ENCODE measurements at places on chromosomes 16 and 17.
A peak's percentile ranks its signal among the peaks of the same experiment; 100 is the strongest.

DNA sequence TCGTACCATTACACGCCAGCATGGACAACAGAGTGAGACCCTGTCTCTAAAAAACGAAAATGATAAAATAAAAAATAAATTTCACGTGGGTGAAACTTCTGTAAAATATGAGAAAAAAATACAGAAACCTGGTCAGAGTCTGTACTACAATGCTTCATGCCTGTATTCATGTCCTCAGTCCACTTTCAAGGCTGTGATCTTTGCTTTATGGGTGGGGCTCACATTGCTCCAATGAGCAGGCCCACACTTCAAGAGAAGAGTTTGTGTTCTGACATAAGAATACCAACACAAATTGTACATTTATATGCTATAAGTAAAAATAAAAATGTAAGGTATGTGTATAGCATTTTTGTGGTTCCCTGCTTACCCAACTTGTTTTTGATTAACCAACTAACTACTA is 32.2 kb upstream of the ABCA3 start:
- DNase-seq = peak; percentile 22

DNA sequence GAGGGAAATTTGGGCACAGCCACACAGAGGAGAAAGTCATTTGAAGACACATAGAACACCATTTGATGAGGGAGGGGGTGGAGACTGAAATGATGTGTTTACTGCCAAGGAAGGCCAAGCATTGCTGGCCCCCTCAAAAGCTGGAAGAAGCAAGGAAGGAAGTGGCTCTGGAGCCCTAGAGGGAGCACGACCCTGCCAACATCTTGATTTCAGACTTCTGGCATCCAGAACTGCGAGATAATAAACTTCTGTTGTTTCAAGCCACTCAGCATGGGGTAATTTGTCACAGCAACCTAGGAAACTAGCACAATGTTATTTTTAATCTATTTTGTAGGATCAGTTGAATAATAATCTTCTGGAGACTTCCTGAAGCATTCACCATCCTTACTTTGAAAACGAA is 314.8 kb upstream of the GOT2 start:
- DNase-seq = peak; percentile 73

DNA sequence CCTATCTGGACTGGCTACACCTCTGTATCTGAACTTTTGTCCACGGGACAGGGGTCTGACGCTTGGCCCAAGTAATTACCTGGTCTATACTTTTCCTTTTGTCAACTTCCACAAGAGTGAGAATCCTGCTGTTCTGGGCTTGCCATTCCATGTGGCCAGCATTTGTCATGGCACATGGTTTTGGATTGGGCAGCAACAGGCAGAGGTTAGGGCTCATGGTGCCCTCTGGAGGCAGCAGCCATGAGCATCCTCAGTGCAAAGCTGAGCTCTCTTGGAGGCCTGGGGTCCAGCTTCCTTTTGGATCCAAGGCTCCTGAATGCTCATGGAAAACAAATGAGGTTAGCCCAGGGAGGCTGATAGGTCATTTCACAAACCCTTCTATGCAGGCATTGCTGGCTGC is 7.5 kb upstream of the EDC4 start:
- no peak for DNase-seq

DNA sequence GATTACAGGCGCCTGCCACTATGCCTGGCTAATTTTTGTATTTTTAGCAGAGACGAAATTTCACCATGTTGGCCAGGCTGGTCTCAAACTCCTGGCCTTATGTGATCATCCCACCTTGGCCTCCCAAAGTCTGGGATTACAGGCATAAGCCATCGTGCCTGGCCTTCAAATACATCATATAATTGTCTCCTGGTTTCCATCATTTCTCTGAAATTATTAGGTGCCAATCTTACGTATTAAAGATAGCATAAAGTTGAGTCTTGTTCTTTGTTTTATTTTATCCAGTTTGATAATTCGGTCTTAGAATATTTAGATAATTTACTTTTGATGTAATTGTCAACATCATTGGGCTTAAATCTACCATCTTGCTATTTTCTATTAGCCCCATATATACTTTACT is 32.8 kb upstream of the TMEM92 start:
- no peak for DNase-seq

GRCh38 chr16:11252482-11252931 is 3.5 kb downstream of the SOCS1 start:
- DNase-seq = no peak

- DNase-seq = peak; percentile 23
Measured at GRCh38 chr16:56667581-56668571, at the start of gene MT1G. TSS of gene MT1G (minus strand) at chr16:56668065. CDS start at chr16:56667993, 72 bp downstream.

DNA sequence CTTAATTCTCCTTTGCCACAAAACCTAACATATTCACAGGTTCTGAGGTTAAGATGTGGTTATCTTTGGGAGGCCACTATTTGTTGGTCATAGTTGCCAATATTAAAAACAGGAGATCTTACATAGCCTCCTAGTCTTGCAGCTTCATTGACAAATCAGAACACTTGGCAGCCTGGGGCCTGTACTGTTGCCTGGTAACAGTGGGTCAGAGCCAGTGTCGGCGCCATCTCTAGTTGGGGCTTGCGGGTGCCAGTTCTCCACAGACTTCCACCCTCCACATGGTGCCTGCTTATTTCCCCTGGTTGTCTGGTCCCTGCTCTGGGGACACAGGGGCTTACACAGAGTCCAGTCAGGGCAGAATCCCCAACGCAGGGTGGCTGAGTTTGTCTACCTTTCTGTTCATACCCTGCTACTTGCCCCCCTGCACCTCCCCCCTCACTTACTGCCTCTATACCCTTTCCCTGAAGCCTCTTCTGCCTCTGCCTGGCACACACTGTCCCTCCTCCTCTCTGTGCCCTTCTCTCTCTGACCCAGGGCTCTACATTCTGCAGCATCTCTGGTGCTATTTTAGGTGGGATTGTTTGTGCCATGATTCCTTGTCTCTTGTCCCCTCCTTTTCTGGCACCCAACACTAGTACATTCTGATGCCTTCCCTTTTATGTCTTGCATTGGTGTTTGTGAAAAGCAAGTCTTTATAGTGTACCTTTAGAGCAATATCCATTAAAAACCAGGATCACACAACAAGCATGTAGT is 13.4 kb downstream of the EPN2 start:
- DNase-seq = no peak

- no peak for DNase-seq
Measured at GRCh38 chr17:55763856-55764255, 13.0 kb downstream of the PCTP start.

DNA sequence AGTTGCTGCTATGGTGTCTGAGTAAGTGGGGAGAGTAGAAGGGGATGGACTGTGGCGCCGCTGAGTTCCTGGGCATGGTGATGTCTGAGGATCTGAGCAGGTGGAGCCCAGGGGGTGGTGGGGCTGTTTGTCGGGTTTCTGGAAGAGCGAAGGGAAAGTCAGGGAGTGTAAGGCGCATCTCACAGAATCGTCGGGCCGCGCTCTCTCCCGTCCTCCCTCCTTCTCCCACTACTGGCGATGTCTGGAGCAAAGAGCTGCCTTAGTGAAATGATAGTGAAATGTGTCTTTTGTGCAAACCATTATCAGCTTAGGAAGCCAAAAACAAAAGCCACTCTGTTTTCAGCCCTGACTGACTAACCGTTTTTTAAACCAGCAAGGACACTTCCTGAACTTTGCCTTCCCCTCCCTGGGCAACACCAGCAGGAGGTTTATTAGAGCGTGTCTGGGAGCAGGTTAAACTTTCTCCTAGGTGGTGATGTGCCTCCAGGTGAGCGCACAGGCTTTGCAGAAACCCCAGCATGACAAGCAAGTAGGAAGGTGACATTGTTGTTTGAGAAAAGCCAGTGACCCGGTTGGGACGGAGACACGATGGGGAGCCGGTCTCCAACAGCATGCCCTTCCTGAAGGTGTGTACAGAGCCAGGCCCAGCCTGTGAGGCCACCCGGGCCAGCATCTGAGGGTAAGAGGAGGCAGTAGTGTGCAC is 49.1 kb downstream of the RAB11FIP3 start:
- DNase-seq = no peak

- no peak for DNase-seq
Measured at GRCh38 chr17:32927201-32927723, 691 bp upstream of the TMEM98 start.

DNA sequence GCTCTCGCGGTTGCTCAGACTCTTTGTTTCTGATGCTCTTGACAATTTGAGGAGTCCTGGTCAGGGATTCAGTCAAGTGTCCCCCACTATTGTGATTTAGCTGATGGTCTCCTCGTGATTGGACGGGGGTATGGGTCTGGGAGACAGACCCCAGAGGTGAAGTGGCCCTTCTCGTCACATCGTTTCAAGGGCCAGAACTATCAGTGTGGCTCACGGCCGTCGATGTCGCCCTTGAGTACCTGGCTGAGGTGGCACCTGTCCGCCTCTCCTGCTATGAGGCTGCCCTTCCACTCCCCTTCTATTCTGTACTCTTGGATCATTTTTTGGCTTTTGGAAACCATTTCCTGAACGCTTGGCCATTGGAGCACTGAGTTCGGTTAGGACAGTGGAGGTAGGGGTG is 7.4 kb upstream of the MEAK7 start:
- no peak for DNase-seq

- DNase-seq = no peak
Measured at GRCh38 chr17:61174310-61174709, 225.3 kb upstream of the TBX2 start.

GRCh38 chr17:34249061-34249460 is 6.0 kb upstream of the CCL2 start:
- DNase-seq = no peak

DNA sequence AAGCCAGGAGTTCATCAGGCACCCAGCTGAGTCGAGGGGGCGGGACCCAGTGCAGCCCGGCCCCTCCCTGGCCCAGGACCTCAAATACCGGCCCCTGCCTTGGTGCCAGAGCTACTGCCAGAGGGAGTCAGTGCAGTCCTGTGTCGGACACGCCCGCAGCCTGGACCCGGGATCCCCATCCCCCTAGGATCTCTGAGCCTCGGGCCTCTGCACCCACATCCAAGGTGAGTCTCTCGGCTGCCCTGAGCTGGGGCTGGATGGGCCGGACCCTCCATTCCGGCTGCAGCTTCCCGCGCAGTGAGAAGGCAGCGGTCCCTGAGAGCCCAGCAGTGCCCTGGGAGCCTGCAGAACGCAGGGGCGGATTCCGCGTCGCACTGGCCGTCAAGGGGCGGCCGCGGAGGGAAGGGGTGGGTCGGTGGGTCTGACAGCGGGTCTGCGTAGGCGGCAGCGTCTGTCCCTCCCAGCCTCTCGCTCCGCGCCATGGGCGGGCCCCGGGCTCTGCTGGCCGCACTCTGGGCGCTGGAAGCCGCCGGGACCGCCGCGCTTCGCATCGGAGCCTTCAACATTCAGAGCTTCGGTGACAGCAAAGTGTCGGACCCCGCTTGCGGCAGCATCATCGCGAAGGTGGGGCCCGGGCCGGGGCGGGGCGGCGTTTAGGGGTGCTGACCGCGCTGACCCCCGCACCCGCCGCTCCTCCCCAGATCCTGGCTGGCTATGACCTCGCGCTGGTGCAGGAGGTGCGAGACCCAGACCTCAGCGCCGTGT is at the start of gene DNASE1L2:
DNASE1L2 (plus strand) TSS at position 108 of the 765 bp plus-strand sequence; CDS start at position 481, 373 bp downstream.
- DNase-seq = no peak

DNA sequence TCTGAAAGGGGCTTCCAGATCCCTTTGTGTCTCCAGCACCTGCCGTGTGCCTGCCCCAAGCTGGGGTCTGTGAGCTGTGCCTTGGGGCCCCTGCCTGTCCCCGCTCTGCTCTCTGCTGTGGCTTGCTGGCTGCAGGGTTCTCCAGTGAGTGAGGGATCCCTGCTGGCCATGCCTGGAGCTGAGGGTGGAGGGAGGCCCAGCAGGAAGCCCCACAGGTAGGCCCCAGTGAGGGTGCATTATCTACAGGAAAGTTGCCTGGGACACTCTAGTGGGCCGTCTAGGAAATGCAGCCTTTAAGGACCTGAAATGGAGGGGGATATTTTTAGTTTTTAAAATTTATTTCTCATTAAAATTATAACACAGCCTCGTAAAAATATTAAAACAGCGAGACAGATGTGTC is 50.9 kb downstream of the JPH3 start:
- DNase-seq = no peak

DNA sequence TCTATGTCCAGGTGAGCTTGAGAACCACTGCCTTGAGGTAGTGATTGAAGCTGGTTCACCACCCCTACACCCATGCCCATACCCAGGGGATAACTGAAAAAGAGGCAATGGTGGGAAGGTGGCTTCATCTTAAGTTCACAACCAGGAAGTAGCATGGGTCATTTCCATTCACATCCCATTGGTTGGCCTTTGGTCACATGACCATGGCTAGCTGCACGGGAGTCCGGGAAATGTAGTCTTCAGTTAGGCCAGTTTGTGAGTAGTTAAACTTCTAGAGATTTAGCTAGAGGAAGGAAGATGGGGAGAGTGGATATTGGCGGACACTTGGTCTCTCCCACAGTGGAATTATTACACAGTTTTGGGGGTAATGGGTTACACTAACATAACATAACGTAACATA is 92.9 kb downstream of the RGS9 start:
- DNase-seq = no peak

DNA sequence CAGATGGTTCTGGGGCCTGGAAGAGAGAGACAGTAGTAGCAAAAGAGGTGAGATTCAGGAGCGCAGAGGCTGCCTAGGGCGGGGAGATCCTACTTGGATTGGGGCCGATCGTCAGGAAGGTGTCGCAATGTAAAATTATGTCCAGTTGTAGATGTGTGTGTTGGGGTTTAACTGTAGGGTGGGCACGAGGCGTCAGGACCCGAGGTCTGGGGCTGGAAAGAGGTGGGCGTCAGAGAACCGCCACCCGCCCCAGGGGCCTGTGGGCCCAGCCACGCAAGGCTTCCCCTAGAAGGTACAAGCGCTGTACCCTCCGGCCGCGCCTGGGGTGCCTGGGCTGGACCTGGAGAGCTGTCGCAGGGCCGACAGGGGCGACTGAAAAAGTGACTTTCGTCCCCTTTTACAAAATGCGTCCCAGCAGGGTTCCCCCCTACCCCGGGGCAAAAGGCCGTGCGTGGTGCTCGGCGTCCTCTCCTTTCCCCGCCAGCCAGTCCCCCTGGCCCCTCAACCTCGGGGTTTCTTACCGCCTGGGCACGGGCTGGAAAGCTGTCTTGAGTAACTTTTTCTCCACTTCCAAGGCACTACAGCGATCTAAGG is 2.8 kb downstream of the IRX3 start:
- peak; percentile 30 for DNase-seq

GRCh38 chr16:83768986-83769385 is 38.8 kb upstream of the HSBP1 start:
- no peak for DNase-seq

DNA sequence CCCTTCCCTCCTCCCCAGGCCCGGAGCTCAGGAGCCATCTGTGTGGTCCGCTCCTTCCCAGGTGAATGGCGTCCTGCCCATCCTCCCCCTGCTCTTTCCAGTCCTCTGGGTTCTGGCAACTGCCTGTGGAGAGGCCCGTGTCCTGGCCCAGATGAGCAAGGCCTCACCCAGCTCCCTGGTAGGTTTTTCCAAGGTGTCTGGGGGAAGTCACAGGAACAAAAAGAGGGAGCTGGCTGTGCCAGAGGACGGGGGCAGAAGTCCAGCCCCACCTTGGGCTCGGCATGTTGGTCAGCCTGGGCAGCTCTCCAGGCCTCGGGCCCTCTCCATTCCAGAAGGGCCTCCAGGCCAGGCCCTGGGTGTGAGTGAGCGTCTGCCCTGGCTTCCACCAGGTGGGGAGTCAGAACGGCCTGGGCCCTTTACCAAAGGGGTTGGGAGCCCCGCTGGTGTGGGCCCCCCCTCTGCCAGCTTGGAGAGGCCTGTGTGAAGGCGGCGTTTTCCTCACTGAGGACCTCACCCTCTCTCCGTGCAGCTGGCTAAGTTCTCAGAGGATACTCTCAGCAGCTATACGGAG is 25.1 kb downstream of the CASKIN2 start:
- DNase-seq = no peak
